Endothelial cell of umbilical vein (primary cell): ENCODE measurements at places on chromosomes 12 and 14. TPM values are rescaled to one million over a fixed set of nuclear protein-coding genes. Genes with fewer than 3 reads are reported as not detected.
A peak's percentile ranks its signal among the peaks of the same experiment; 100 is the strongest.

DNA sequence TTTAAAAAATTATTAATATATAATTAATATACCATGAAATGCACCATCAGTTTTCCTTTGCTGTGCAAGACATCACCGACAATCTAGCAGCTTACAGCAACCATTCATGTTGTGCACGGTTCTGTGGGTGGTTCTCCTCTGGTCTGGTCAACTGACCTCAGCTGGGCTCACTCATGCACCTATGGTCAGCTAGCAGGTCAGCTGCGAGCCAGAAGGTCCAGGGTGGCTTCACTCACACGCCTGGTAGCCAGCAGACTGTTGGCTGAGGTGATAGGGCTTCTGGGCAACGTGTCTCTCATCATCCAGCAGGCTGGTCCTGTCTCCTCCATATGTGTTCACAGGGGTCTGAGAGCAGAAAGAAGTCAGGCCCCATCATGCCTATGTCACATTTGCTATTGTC lies 210.4 kb downstream of the KIF26A start:
- no peak for DNase-seq
- no peaks in the 10 kb centered on the region for H3K27me3 ChIP-seq
- no peaks in the 10 kb centered on the region for H3K36me3 ChIP-seq
- H3K4me3 ChIP-seq = no peak overlapping the region

DNA sequence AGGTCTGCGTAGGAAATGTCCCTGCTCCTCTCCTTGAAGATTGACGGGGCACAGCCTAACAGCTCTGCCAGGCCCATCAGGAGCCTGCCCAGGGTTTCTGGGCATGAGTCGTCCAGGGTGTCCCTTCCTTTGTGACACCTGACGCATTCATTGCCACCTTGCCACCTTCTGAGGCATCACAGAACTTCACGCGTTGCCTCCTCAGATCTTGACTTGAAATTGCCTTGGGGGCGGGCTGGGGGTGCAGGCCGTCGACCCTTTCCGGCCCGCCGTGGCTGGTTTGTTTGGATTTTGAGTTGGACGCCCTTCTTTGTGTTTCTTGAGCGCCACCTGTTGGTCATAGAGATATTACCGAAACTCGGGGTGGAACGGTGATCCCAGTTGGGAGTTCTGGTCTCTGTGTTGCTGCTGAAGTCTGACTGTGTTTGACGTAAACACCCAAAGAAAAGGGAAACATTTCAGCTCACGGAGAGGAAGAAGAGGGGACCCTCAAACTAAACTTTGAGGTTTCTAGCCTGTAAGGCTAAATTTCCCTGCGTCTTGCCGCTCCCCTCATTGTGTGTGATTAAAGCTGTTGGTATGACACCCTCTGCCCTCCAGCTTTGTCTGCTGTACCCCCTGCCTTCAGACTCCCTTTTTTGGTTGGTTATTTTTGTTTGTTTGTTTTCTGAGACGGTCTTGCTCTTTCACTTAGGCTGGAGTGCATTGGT lies 44.6 kb downstream of the MLXIP start:
- H3K4me1 ChIP-seq = peaks cover 6% of the 10 kb centered on the region
- no peak overlapping the region for H3K4me3 ChIP-seq
- H3K36me3 ChIP-seq = peaks cover 7% of the 10 kb centered on the region
- no peak overlapping the region for H3K27ac ChIP-seq
- DNase-seq = peak; percentile 70
- no peaks in the 10 kb centered on the region for H3K27me3 ChIP-seq

DNA sequence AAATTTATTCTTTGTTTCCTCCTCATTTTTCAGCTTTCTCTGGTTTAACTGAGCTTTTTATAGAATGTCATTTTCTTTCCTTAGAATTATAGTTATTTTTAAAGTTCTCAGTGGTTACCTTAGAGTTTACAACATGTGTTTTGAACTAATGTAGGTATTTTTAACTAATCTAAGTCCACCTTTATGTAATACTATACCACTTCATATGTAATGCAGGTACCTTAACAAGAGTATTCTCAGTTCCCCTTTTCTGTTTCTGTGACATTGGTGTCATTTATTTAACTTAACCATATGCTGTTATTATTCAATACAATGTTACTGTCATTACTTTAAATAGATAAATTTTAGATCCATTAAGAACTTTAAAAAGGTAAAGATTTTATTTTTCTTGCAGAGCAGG lies 30.3 kb upstream of the KCNC2 start:
- no peak overlapping the region for H3K4me3 ChIP-seq
- no peak overlapping the region for H3K27ac ChIP-seq
- no peaks in the 10 kb centered on the region for H3K27me3 ChIP-seq
- H3K36me3 ChIP-seq = no peaks in the 10 kb centered on the region
- no peak for DNase-seq

DNA sequence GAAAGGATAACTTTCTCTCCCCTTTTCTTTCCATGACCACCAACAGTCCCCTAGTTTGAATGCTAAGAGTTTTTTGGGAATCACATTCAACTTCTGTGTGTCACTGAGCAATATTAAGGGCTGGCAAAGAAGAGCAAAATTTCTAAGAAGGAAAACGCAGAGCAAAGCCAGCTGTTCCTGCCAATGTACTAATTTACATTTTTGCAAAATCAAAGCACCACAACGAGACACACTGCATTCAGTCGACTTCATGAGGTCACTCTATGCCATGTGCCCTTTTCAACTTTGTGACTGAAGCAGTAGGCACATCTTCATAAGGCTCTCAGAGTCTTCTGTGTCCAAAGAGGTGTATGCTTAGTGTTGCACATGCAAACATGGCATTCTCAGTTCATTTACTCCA lies 66.4 kb downstream of the PTPRR start:
- no peaks in the 10 kb centered on the region for H3K36me3 ChIP-seq
- no peak for DNase-seq
- peaks cover 3% of the 10 kb centered on the region for H3K27me3 ChIP-seq
- no peak overlapping the region for H3K4me3 ChIP-seq
- H3K27ac ChIP-seq = no peak overlapping the region
- no peaks in the 10 kb centered on the region for H3K4me1 ChIP-seq

Gene OR4Q3
- total RNA-seq = not detected in 2 replicates

- peaks cover 51% of the 10 kb centered on the region for H3K4me1 ChIP-seq
- DNase-seq = no peak
- H3K27ac ChIP-seq = peak within 1 kb of the TSS; percentile 87
- peak within 1 kb of the TSS; percentile 83 for H3K4me3 ChIP-seq
- H3K36me3 ChIP-seq = no peaks in the 10 kb centered on the region
Measured at GRCh38 chr12:111405859-111406473, at the start of gene SH2B3. Gene SH2B3, plus strand, starts transcription at chr12:111405923. Its CDS starts 12,223 bp downstream, at chr12:111418146.
